Hippocampal formation (tissue), 2 donors: ENCODE measurements at places on chromosomes 2 and 18.

- no peak for DNase-seq
Observed at GRCh38 chr2:202049840-202050239, 16.2 kb downstream of the FZD7 start.

- no peak for DNase-seq
Observed at GRCh38 chr18:80241919-80242777, 5.2 kb downstream of the PARD6G start.

- no peak for DNase-seq
Observed at GRCh38 chr2:221145396-221145795, 426.7 kb downstream of the EPHA4 start.

DNA sequence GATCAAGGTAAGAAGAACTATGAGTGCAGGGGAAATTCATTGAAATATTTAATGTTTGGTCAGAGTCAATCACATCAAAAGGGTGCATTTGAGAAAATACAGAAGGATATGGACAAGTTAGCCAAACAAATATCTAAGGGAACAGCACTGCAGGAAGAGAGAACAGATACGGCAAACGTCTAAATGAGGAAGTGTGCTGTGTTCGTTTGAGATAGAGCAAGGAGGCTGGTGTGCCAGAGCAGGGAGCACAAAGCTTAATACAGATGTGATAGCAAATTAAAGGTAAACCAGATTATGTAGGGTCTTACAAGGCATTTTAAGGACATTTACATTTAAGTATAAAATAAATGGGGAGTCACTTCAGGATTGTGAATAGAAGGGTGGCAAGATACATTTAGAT is 241.3 kb upstream of the ZNF804A start:
- DNase-seq: no peak

DNA sequence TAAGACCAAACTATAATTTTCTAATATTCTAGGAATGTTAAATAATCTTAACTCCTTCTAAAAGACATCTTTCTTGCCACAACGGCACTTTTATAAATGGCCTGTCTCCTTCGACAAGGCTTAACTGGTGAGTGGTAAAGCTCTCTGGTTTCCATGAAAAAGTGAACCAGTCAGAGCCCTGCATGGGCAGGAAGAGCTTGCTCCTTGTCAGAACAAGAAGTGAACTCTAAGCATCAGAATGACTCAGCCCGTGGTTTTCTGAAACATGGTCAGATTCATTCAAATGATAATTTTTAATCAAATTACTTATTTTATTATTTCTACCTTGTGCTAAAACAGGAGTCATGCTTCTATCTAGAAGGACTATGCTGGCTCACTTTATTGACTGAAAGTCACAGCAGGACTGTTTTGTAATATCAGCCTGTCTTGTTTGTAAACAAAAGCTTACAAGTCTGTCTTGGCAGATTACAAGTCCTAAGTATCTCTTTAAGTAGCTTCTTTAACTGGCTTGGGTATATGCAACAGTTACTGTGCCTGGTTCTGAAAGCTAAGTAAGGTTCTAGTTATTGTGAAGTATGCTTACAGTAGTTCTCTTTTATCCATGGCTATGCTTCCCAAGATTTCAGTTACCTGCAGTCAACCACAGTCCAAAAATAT is 245.4 kb downstream of the NAPG start:
- no peak for DNase-seq

- DNase-seq: peak; percentile 10
Observed at GRCh38 chr2:149597668-149598326, 10.2 kb upstream of the MMADHC start.
